A375 (cell line): ENCODE measurements at places on chromosomes 5 and 9. TPM values are rescaled to one million over a fixed set of nuclear protein-coding genes. Genes with fewer than 3 reads are reported as not detected.

NPDC1 gene
- total RNA-seq = 20.1 and 25.3 TPM in 2 replicates

SLC36A2 gene
- total RNA-seq = not detected in 2 replicates

FOXD1 gene
- total RNA-seq = 8.5 and 16.1 TPM in 2 replicates

PCDHA2 gene
- 0.96 and 1.3 TPM in 2 replicates for total RNA-seq

OR1J2 gene
- 0.49 TPM in 1 of 2 replicates, not detected in the other for total RNA-seq

OR1J4 gene
- total RNA-seq = not detected in 2 replicates

FAM78A gene
- total RNA-seq = 6.7 and 6.9 TPM in 2 replicates

RNF208 gene
- 0.61 and 1.5 TPM in 2 replicates for total RNA-seq

FOXD4L4 gene
- 0.03 TPM in 1 of 2 replicates, not detected in the other for total RNA-seq

EGFLAM gene
- total RNA-seq = 5.3 and 5.5 TPM in 2 replicates

QRFP gene
- total RNA-seq = not detected in 2 replicates

ADAMTS16 gene
- 3.7 and 5.0 TPM in 2 replicates for total RNA-seq
